Body of pancreas (tissue), 4 donors: ENCODE measurements at places on chromosomes 6 and 20.
A peak's percentile ranks its signal among the peaks of the same experiment; 100 is the strongest.

GRCh38 chr20:54598352-54598751 lies 123.0 kb downstream of the DOK5 start:
- DNase-seq, result no peak

DNA sequence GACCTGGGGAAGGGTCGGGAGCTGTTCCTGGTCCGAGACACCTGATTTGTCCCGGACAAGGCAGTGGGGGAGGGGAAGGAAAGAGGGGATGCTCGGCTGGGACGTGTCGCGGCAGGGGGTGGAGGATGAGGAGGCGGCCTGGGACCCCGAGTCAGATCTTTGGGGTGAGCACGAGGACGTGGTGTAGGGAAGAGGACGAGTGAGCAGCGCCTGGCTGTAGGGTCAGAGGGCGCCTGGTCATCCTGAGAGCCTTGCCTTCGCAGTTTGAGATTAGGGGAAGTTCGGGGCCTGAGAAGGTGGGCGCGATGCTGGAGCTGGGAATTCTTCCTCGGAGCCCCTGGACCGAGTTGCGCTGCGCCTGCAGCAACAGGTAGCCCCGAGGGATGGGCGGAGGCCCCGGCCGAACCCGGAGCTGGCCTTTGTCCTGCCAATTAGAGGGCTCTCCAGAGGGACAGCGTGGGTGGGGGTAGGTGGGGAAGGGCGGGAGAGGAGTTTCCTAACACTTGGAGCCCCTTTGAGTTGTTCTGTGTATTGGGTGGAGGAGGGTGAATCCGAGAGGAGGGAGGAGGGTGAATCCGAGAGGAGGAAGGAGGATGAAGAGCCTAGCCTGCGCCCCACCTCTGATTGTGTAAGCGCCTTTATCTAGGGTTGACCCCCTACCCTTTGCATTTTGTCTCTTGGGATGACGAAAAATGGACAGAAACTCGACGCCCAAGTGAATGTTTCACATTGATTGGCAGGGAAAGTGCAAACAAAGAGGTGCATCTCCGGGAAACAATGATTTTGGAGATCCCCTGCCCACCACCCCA lies 72.0 kb downstream of the SOX4 start:
- no peak for DNase-seq

- no peak for DNase-seq
Measured at GRCh38 chr6:169024047-169024660, 229.5 kb downstream of the THBS2 start.

- DNase-seq, result no peak
Measured at GRCh38 chr6:87971605-87972262, 75.9 kb upstream of the SPACA1 start.

DNA sequence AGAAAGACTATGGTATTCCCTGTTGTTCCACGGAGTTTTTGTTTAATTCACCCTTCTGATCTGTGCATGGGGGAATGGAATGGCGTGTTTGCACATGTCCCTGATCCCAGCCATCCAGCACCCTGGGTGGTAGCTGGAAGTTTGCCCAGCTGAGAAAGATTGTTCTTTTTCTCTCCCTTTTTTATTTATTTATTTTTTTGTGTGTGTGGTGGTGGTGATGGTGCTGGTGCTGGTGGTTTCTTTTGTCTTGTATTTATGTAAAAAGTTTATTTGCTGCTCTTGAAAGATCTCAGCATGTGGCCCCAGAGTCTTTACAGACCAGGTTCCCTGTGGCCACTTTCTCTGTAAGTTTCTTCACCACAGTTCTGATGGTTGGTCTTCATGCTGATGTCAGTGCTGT lies 372.6 kb downstream of the UTRN start:
- peak; percentile 31 for DNase-seq

GRCh38 chr20:10282979-10283456 lies 64.4 kb downstream of the SNAP25 start:
- no peak for DNase-seq

DNA sequence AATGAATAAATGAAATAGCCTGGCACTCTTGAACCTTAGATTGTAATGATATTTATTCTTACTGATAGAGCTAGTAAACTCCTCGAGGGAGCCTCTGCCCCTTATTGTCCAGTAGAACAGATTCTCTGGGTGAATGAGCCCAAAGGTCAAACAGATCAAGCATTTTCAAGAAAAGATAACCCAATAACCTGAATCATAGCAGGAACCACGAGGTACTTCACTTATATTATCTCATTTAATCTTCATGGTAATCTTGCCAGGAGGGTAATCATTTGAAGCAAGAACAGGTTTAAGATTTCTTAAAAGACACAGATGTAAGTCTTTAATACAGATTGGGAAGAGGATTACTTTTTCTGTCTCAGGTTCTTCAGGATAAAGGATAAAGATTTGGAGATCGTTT lies 17.0 kb upstream of the TBCC start:
- no peak for DNase-seq

- DNase-seq, result no peak
Measured at GRCh38 chr6:122758927-122759334, 20.6 kb upstream of the FABP7 start.

- DNase-seq, result no peak
Measured at GRCh38 chr6:125337706-125338105, 35.9 kb upstream of the HDDC2 start.
